Placental pericyte (primary cell): ENCODE measurements at places on chromosomes 7 and 10. TPM values are rescaled to one million over a fixed set of nuclear protein-coding genes. Genes with fewer than 3 reads are reported as not detected.

Gene ASB4
- not detected in 2 replicates for total RNA-seq

Gene ADAM22
- under 0.01 and 0.86 TPM in 2 replicates for total RNA-seq

Gene KCNH2
- total RNA-seq: 0.22 TPM in 1 of 2 replicates, not detected in the other

Gene MYL10
- total RNA-seq: not detected in 2 replicates

Gene GNAT3
- total RNA-seq: not detected in 2 replicates

Gene KCNIP2
- total RNA-seq: 0.44 and 0.57 TPM in 2 replicates

Gene OR6V1
- not detected in 2 replicates for total RNA-seq

Gene COL13A1
- total RNA-seq: 4.6 and 34.2 TPM in 2 replicates

Gene PNLIPRP3
- not detected in 2 replicates for total RNA-seq

Gene LIPM
- not detected in 2 replicates for total RNA-seq

Gene TRA2A
- 32.6 and 50.3 TPM in 2 replicates for total RNA-seq

Gene ODAD2
- total RNA-seq: 0.22 and 1.0 TPM in 2 replicates

Gene SEMA3C
- 212 and 223 TPM in 2 replicates for total RNA-seq

Gene ADRA2A
- total RNA-seq: 0.14 TPM in 1 of 2 replicates, not detected in the other

Gene LMOD2
- not detected in 2 replicates for total RNA-seq

Gene LRIT1
- not detected in 2 replicates for total RNA-seq

Gene ZNF746
- total RNA-seq: 21.9 and 33.6 TPM in 2 replicates

Gene NRP1
- total RNA-seq: 205 and 421 TPM in 2 replicates

Gene TLL2
- total RNA-seq: not detected in 2 replicates

Gene UTF1
- not detected in 2 replicates for total RNA-seq

Gene TMEM176A
- not detected in 2 replicates for total RNA-seq

Gene EBF3
- total RNA-seq: 0.14 TPM in 1 of 2 replicates, not detected in the other

Gene GIMAP4
- 0.14 TPM in 1 of 2 replicates, not detected in the other for total RNA-seq

Gene INPP5A
- 54.5 and 79.7 TPM in 2 replicates for total RNA-seq

Gene TRPV5
- not detected in 2 replicates for total RNA-seq

Gene ABCB4
- total RNA-seq: 0.86 TPM in 1 of 2 replicates, not detected in the other

Gene BUD31
- total RNA-seq: 87.6 and 133 TPM in 2 replicates

Gene C10orf53
- total RNA-seq: not detected in 2 replicates

Gene POU6F2
- total RNA-seq: 0.22 and 0.86 TPM in 2 replicates

Gene ZSWIM8
- 85.5 and 111 TPM in 2 replicates for total RNA-seq

Gene SPAG6
- not detected in 2 replicates for total RNA-seq

Gene ACTL6B
- total RNA-seq: not detected in 2 replicates

Gene ASL
- 60.8 and 67.3 TPM in 2 replicates for total RNA-seq

Gene UNCX
- total RNA-seq: not detected in 2 replicates

Gene PPP1R17
- total RNA-seq: not detected in 2 replicates

Gene TDRD1
- 0.44 TPM in 1 of 2 replicates, not detected in the other for total RNA-seq

Gene UCN3
- not detected in 2 replicates for total RNA-seq

Gene FHIP2A
- 21.4 and 31.4 TPM in 2 replicates for total RNA-seq

Gene TSPAN13
- total RNA-seq: 15.5 and 46.8 TPM in 2 replicates

Gene PAX4
- total RNA-seq: not detected in 2 replicates

Gene CCZ1B
- 41.9 and 48.8 TPM in 2 replicates for total RNA-seq

Gene SFXN3
- 67.0 and 145 TPM in 2 replicates for total RNA-seq

Gene MACC1
- total RNA-seq: 0.14 TPM in 1 of 2 replicates, not detected in the other

Gene TUBAL3
- not detected in 2 replicates for total RNA-seq

Gene CYP2C19
- not detected in 2 replicates for total RNA-seq

Gene FAM13C
- total RNA-seq: under 0.01 and 0.14 TPM in 2 replicates

Gene GDF2
- total RNA-seq: 0.14 TPM in 1 of 2 replicates, not detected in the other

Gene CLRN3
- not detected in 2 replicates for total RNA-seq

Gene SLC26A3
- not detected in 2 replicates for total RNA-seq

Gene HOXA10
- 15.5 and 23.3 TPM in 2 replicates for total RNA-seq

Gene CRYGN
- total RNA-seq: not detected in 2 replicates
